Activated CD4-positive, alpha-beta memory T cell treated with anti-CD3 and anti-CD28 coated beads, Interleukin-2, amount 10 ng/mL, durations not matched to agents 7 days and 5 days (primary cell): ENCODE measurements at places on chromosomes 12 and 14. TPM values are rescaled to one million over a fixed set of nuclear protein-coding genes. Genes with fewer than 3 reads are reported as not detected.

DNA sequence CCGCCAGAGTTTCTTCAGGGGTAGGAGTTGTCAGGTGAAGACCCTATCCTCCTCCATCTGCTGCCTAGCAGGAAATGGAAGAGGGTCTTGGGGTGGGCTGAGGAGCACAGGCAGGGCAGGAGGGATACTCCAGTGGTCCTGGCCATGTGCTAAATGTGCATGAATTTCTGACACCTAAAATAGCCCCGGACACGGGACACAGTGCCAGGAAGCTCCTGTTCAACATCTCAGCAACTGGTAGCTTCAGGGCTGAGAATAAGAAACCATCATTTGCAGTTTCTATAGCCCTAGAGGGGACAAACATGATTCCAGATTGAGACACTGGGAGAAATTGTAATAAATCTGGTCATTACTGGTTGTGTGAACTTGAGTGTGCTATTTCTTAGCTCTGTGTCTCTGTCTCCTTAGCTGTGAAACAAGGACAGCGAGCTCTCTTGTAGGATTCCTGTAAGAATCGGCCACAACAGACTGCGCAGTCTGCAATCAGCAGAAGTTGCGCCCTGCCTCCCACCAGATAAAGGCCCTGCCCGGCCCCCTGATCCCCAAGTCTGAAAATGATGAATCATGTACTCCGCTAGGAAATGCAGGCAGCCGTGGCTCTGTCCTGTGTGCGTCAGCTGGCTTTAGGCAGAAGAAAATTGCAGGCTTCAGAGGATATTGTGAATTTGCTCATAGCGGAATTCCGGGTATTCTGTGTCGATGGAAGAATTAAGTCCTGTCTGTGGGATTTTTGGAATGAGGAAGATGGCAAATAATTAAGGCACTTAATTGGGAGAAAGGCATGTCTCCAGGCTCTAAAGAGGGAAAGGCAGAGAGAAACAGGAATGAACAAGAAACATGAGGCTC, 35.2 kb upstream of the MEG3 start:
- DNase-seq = no peak

DNA sequence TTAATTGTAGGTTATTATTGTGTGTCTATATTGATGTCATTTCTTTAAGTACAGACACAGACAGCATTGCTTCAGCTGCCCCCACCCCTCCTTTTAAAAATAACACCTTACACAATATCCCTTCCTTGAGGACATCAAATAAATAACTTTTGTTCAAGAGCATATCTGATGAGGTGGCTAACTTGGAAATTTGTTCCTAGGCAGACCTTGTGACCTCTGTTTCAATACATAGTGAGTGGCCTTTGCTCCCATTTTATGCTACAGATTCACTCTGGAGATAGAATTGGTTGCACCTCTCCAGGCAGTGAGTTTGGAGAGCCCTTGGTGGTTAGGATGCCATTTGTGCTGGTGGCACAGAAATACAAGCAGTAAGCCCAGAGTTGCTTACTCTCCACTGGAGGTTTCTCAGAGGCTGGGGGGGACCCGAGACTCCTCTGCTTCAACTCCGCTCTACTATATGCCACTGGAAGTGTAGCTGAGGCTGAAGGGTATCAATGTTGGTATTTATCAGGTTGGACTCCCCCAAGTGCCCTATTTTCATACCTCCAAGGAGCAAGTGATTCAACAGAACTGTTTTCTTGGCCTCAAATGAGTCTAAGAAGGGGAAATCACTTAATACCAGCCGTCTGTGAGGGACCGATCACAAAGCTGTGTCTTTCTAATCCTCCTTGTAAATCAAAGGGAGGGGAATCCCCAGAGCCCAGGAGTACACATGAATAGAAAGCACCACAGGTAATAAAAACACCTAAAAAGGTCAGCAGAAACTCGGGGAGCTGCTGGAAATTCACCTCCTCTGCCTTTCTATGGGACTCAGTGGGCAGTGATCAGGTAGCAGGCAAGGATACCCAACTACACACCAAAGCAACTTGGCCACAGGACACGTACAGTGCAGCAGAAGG, 463.1 kb downstream of the RAD51B start:
- DNase-seq = no peak

The OVCH1 gene
- not detected for total RNA-seq

The TTC6 gene
- total RNA-seq = not detected
